ENCODE measurements at places on chromosomes 13 and 19.
A peak's percentile ranks its signal among the peaks of the same experiment; 100 is the strongest.

DNA sequence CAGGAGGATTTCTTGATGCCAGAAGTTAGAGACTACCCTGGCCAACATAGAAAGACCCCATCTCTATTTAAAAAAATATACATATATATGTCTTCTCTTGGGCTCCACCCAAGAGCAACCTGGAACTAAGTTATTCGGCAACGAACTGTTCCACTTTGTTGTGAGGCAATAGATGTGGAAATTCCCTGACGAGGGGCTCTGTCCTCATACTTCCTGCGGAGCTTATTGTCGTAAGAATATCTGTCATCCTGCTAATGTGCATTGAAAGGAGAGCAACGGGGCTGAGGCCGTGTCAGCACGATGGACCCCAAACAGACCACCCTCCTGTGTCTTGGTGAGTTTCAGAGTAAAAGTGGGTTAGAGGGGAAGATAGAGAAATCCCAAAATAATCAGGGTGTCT is at the start of gene FCAR:
TSS of gene FCAR (plus strand) at position 246 of the 400 bp plus-strand sequence. CDS start at position 301, 55 bp downstream.
- peak; percentile 95 for DNase-seq

GRCh38 chr13:22454586-22454985 is 726.2 kb upstream of the SGCG start:
- no peak for DNase-seq

- DNase-seq = no peak
Measured at GRCh38 chr13:33138441-33138840, 122.2 kb downstream of the KL start.

DNA sequence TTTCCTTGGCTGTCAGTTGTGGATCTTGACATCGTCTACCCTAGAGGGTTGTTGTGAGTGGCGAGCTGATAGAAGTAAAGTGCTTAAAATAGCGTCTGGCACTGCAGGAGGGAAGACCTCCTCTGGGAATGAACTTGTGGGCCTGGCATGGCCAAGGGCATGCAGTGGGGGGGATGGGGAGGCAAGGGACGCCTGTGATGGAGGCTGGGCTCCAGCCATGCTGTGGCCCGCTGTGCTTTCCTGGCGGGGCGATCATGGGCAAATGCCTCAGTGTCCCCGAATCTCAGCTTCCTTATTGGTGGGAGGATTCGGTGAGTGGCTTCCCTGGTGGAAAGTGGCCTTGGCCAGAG is 10.7 kb downstream of the CARM1 start:
- no peak for DNase-seq

DNA sequence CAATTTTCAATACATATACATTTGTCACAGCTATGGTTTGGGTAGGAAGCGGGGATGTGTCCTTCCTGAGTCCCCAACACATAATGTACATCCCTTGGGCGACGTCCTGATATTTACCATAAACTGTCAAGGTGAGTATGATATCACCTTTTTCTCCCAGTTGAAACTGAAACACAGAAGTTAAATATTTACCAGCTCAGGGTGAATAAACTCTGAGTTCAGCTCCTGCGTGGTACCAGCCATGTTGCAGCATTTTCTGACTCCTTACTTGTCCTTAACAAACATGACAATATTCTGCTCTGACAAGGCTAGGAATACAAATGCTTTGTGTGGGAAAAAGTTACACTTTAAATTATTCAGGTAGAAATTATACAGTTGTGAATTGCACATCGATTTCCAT is 294.2 kb downstream of the TEX29 start:
- no peak for DNase-seq

DNA sequence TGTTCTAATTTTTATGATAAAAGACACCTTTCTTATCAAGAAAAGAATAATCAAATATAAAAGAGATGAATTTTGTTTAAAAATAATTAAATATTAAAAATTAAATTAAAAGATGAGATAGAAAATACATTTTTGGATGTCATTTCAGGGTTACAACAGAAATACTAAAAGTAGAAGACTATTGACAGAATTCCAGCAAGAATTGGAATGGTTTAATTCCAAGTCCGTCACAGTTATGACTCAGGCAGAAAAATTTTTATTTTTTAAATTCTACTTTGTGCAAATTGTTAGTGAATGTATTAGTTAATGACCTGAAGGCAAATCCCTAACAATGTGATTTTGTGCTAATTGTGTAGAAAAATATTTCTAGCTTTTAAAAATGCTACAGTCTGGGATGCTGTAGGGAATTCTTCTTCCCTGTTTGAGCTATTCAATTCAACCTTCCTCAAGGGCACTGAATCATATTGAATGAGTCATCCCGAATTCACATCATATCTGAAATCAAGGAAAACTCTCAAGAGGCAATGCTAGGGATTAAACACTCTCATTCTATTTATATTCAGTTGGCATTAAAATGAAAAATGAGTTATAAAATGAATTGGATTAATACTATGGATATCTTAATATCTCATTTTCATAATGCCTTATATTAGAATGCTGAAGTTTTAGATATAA is 633.5 kb upstream of the ATXN8OS start:
- no peak for DNase-seq

DNA sequence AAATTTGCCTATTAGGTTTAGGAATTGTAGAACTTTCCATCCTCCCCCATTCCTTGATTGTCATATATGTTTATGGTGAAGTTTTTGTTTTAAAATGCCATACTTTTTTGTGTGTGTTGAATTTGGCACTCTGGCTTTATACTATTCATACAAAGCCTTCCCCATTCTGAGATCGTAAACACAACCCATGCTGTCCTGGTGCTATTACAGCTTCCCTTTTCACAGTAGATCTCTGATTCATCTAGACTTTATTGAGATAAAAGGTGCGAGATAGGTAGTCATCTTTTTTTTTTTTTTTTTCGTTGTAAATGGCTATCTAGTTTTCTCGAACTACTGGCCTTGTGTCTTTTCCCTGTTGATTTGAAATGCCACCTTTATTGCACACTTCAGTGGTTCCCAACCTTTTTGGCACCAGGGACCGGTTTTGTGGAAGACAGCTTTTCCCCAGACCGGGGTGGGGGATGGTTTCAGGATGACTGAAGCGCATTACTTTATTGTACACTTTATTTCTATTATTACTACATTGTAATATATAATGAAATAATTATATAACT is 94.6 kb downstream of the LRCH1 start:
- DNase-seq = no peak

DNA sequence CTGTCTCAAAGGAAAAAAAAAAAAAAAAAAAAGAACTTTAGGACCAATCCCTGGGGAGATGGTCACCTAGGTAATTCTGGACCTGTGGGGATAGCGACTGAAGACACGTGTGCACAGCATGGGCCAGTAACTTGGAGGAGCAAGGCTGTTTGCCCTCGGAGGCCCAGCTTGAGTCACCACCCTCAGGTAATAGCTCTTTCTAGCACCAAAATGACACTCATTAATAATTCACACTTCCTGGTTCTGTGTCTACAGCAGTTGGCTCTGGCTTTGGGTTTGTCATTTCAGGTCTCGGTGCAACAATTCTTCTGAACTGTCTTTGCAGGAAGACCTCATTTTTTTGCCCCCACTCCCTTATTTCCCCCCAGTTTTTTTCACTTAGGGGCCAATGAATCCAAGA is 3.9 kb upstream of the ATP11A start:
- DNase-seq = no peak

- DNase-seq = no peak
Measured at GRCh38 chr13:60230593-60230992, 66.9 kb upstream of the DIAPH3 start.
